ENCODE measurements at places on chromosomes 11 and 22.

GRCh38 chr11:2132246-2132645 lies 6.9 kb downstream of the IGF2 start:
- DNase-seq = no peak

DNA sequence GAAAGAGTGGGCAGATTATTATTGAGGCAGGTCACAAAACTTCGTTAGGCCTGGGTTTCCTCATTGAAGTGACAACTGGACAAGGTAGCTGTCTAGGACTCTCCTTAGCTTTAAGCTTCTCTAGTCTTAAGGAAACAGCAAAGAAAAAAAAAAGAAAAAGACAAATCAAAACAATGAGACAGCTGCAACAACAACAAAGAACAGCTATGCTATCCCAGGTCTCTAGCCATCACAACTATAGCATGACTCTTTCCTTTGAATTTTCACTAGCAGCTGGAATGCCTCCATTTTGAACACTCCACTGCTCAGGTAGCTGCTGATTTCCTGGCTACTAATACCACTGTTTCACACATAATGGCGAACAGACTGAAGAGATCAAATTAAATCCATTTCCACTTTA lies 302.4 kb upstream of the SORL1-AS1 start:
- DNase-seq = no peak

GRCh38 chr11:16745950-16746605 lies 7.6 kb downstream of the C11orf58 start:
- DNase-seq = no peak

DNA sequence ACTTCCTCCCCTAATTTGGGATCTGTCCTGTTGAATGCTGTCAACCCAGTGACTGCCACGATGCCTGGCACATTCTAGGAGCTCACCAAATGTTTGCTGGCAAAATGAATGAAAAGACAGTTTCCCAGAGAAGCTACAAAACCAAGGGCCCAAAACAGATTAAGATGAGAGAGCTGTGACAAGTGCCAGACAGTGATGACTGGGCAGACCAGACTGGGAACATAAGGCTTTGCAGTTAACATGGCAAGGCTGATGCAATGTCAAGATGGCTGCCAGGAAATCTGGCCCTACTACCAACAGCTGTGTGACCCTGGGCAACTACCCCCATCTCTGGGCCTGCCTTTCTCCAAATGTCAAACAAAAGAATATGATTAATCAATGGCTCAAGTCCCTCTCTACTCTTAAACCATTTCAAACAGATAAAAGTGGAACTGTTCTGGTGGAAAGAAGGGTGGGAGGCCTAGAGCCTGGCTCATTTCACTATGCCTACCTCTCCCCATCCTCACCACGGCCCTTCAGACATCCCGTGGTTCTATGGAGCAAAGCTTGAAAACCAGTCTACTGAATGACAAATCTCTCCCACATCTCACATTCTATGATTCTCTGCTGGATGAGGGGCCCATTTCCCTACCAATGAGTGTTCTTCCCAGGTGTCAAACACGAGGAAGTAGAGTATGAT lies 12.8 kb downstream of the AP1B1 start:
- no peak for DNase-seq

DNA sequence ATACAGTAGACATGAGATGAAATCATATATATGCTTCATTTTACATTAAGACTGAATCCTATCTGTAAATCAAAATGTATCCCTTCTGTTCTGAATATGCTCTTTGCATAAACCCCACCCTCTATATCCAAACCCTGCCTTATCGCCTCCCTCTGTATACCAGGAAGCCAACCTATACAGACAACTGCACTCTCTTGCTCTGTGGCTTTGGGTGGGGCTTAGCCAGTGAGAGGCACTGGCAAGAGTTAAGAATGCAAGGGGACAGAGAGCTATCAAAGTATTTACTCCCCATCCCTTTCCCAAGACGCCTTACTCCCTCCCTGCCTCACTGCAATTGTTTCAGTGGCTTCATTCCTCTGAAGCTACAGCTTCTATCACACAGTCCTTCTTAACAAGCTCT lies 309.8 kb downstream of the TTC28 start:
- no peak for DNase-seq

GRCh38 chr11:119607726-119608125 lies 121.3 kb downstream of the NECTIN1 start:
- DNase-seq = no peak

GRCh38 chr11:86138958-86139357 lies 70.1 kb upstream of the PICALM start:
- no peak for DNase-seq

DNA sequence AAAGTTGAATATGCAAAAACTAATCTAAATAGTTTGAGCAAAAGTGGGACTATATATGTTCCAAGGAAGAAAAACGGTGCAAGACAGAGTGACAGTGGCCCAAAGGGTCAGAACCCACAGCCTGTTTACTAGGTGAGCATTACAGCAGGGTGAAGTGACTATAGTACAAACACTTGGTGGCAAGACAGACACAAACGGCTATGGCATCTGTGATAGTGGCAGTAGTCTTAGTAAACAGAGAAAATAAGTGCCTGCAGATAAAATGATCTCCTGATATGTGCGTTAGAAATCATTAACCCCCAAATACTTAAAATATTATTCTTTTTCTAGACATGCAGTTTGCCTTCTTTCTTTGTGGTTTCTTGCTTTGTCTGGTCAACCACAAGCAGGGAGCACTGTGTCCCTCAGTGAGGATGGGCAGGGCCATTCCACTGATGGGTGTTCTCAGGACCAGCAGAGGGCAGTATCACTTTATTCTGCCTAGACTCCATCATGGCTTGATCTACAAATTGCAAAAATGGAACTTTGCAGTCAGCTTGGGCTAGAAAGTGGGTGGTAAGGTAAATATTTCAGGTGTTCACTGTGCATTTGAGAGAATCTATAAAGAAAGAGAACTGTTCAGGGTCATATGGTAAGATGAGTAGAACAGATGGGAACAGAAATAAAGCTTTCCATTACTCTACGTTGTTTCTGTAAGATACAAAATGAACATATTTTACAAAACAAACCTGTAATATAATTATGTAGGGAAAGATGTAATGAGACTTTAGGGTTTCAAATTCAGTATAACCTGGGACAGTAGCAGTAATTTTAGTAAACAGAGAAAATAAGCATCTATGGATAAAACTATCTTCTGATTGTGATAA lies 198.2 kb downstream of the SWAP70 start:
- no peak for DNase-seq

GRCh38 chr11:102234779-102235439 lies 82.4 kb upstream of the BIRC3 start:
- no peak for DNase-seq

- no peak for DNase-seq
Measured at GRCh38 chr11:60756307-60757032, at the start of gene MS4A15. MS4A15 (plus strand) TSS chr11:60756867; CDS start chr11:60763734, 6,867 bp downstream.

DNA sequence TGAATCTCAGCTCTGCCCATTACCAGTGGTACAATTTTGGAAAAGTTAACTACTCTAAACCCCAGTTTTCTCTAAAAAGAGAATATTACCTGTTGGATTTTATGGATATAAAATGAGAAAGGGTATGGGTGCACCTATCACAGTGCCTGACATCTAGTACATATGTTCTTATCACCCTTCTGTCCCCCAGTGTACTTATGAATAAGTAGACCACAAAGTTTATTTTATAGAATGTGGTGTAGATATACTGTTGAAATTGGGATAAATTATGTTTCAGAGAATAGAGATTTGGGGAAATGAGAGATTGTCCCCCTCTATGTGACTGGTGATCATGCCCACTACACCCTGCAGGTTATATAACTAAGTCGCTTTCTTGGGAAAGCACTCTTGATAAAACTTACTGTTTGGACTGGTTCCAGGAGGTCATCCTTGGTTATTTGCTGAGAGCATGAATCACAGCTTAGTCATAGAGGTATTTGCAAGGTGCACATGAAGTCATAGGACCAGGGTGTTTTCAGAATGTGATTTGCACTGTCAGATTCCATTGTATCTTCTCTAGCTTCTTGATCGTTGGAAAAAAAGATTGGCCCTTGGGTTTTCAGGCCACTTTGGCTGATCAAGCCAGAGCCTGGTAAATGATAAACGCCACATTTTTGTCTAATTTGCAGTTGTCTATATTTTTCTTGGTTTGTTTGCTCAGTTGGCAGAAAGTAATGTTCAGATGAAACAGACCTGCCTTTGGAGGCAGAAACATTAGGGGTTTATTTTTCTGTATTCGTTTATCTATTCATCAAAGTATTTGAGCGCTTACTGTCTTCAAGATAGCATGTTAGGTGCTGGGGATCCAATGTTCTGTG lies 21.3 kb downstream of the STX3 start:
- no peak for DNase-seq

GRCh38 chr11:122199661-122200060 lies 83.6 kb upstream of the BLID start:
- no peak for DNase-seq

GRCh38 chr11:10505278-10506007 lies 35.5 kb downstream of the RNF141 start:
- DNase-seq = no peak

DNA sequence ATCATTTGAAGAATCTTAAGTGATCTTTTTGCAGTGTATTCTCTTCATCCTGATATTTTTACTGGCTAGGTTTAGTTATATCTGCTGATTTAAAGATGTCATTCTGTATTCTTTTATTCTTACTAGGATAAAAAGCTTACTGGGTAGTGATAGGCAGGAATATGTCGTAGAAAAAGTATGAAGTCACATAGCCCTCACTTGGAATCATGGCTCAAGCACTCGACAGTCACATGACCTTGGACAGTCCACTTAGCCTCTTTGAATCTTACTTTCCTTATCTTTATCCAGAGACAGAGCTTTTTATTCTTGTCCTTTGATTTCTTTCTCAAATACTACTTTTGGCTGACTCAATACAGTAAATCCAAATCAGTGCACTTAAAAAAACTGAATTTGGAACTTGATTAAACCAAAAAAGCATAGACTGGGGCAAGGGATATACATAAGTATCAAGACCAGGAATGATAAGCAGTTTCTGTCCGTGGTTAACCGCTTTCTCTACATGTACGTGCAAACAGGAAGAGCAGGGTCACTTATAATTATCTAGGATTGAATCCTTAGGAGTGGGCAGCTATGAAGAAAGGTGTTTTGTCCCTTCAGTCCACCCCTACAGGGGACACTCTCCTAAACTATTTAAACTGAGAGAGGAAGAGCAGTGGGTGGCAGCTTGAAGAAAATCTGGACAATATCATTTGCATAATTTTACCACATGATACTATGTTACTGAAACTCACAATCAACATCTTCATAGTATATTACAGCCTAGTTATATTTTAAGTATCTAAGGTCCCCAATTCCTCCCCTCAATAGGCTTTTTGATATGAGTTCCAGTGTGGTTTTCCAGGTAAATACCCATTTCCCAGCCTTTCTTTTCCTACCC lies 8.0 kb downstream of the MMP7 start:
- no peak for DNase-seq

DNA sequence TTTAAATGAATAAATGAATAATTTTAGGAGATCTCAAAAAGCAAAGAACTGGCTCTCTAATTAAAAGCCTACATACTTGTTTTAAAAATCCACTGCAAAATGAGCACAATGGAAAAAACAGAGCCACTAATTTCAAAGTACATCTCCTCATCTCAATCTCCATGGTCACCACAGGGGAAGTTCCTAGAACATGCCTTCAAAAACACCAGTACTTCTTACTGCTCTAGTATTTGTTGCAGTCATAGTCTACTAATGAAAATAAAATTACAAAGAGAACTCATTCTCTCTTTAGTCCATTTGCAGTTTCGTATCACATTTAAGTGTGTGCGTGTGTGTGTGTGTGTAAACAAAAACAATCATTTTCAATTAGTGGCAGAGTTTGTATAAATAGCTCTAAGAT lies 54.0 kb downstream of the PIK3C2A start:
- no peak for DNase-seq

DNA sequence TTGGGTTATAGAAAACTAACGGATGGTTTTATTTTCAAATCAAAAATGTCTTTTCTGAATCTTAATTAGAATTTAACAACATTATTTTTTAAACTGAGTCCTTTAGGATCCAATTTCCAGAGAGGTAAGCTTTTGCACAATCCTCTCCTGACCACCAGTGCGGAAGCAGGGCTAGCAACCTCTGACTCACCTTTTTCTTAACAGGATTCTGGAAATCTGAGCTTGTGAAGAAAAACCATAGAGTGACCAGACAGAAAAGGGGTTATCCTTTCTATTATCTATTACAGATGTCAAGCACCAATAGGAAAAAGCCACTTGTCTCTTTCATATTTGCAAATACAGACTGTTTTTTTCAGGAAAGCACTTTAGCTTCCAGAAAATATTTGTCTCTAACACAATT lies 25.3 kb downstream of the ALG9 start:
- DNase-seq = no peak

GRCh38 chr11:118291477-118292135 lies 12.9 kb upstream of the CD3E start:
- no peak for DNase-seq

GRCh38 chr11:68342459-68343158 lies 30.2 kb downstream of the LRP5 start:
- DNase-seq = no peak

- DNase-seq = no peak
Measured at GRCh38 chr11:7637447-7638157, 35.7 kb downstream of the CYB5R2 start.

DNA sequence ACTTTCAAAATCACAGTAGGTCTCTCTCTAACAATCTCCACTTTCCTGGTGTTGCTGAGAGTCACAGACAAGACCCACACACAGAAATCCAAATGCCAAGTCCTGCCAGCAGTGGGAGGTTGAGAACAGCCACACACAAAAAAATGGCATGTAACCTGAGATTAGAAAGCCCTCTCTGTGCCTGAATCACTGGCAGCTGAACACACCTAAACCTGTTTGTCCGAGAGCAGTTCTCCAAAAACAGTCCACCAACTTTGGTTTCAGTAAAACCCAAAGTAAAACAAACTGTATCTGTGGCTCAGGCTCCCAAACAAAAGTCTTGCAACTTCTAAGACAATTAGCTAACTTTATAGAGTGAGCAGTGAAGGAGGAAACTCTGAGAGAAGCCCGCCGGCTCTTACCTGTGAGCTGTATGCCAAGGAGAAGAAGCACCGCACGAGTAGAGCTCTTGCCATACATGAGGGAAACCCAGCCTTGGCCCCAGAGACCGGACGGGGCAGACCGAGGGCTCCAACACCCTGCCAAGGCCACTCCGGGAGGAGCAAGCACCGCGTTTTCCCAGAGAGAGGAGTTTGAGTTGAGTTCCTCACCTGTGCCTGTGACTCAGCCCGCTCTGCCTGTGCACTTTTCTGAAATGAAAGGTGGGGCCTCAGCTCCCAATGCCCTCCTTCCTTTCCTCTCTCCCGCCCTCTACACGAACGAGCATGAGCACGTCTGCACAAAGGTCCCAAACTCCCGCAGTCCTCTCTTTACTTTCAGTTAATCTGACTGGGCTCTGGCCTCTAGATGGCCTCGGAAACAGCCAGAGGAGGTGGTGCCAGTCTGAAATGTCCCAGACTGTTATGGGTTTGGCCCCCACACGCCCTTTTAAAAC lies at the start of gene MPZL2:
Gene MPZL2 (minus strand): TSS at position 603 of the 874 bp plus-strand sequence. CDS start 144 bp downstream, at position 459.
- DNase-seq = no peak

DNA sequence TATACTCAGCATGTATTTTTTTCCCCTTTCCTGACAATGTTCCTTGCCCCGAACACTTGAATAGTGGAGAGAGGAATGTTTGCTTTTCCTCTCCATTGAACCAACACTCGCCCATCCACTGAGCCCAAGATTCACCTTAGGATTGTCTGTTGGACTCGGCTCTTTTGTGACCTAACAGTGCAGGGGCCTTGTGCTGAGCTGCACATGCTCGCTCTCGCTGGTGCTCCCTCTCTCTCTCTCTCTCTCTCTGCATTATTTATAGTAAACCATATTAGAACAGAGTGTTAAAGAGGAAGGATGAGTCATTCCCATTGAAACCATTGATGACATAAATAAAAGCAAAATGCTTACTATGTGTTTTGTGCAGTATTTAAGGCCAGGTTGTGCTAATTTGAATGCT lies 20.7 kb downstream of the ZBTB16 start:
- no peak for DNase-seq
